ENCODE measurements at places on chromosomes 7 and 10. TPM values are rescaled to one million over a fixed set of nuclear protein-coding genes. Genes with fewer than 3 reads are reported as not detected.

GRCh38 chr10:85786401-85786899 lies 580.1 kb downstream of the GRID1 start:
- DNase-seq = no peak

DNA sequence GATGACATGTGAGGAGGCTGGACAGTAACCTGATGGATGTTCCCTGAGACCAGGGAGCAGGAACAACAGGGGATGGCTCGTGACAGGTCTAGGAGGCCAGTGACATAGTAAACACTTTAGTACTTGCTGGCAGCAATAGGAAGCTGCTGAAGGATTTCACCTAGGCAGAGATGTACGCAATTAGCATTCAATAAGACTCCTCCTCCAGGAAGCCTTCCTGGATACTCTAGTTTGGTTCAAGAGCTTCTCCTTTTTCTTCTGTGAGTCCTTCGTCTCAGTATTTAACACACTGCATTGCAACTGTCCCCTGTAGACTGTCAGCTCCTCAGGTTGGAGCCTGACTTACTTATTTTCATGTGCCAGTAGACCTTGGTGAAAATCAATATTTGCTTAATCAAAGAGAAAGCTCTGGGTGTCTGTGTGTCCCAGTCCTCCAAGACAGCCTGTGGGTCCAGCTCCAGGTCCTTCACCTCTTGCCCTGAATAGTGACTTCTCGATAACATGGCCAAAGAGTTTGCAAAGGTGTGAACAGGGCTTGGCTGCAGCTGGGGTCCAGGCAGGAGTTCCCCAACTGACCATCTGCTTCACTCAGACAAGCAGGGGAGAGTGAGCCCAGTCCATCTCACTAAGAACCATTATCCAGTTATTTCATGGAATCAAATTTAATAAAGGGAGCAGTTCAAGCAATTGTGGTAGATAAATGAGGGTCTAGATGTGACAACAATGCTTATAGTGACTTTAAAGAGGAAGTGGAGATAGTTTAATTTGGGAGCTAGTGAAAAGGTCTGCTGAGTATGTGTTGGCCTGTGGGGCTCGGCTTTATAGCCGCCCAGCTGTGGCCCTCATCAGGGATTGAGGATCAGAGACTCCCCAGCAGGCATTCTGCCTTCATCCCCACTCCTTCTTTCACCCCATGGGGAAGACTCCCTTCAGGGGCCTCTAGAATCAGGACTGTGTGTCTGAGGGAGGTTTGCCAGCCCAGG lies 9.4 kb downstream of the TMEM273 start:
- no peak for DNase-seq

DNA sequence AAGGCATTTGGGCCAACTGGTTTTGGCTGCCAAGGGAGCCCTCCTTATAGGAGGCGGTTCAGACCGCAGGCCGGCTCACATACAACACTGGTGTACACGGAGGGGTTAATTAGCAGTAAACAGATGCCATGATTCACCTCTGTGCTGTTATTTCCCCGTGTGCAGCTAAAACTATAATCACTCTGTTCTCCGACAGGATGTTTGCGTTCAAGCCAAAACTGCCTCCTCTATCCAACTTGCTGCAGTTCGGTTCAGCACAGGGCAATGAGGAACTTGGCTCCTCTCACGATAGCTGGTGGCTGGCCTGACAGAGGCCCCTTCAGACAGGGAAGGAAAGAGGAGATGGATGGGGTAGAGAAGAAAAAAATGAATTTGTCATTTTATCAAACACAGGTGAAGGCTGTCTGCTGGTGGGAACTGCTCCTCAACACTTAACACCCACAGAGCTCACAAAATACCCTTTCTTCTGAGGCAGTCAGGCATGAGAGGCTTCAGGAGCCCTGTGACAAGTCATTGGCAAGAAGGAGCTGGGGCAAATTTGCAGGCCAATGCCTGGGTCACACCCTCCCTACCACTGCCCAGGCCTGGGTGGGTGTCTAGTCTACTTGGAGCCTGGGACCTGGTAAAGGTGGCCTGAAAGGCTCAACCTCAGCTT lies 24.0 kb downstream of the KCNMA1 start:
- peak; percentile 81 for DNase-seq

DNA sequence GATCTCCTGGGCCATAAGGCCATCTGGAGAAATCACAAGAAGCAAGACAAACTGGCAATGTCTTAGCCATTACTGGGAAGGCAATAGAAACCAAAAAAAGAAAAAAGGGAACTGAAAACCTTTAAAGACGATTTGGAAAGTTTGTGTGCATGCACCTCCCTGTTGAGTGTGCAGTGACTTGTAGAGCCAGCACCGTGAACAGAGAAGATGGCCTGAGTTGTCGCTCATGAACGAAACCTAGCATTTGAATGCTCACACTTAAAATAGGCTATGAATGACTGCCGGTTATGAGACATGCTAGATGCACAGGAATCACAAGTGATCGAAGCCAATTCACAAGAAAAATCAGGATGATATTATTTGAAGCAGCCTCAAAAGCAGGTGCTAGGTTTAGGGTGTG lies 151.3 kb upstream of the ADO start:
- DNase-seq = no peak

- DNase-seq = no peak
These were observed 27.3 kb downstream of the ANTXRL start for GRCh38 chr10:46314071-46314470.

- no peak for DNase-seq
These were observed 177.9 kb downstream of the CHN2 start for GRCh38 chr7:29372351-29373090.

DNA sequence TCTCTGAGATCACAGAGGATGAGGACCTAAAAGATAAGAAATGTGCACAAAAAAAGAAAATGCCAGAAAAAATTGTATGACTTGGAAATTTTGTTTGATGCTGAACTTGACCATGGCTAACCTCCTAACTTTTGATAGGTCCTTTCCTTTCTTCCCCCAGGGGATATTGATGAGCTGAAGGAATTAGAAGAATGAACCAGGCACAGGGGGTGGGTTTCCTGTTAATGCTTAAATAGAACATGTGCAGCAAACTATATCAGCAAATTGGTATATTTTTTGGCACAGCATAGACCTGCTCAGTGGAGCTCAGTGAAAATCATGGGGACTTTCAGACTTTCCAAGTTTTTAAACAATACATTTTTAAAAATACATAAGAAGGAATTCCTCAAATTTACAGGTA lies 300.7 kb downstream of the HDAC9 start:
- DNase-seq = no peak

DNA sequence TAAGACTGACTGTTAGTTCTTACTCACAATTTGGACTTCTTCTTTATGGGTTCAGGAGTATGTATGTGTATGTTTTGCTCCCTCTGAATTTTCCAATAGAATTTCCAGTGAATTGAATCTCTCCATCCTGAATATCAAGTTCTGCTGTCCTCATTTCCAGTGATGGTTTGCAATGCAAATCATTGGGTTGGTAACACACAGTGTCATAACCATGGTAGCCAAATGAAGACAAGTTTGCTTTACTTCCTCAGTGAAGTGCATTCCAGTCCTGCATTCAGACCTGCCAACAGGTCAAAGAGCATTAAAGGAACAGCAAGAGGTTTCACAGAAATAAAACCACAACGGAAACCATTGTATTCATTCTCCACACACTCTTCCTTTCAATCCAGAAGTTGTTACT lies 15.2 kb downstream of the ITPRID1 start:
- DNase-seq = no peak

DNA sequence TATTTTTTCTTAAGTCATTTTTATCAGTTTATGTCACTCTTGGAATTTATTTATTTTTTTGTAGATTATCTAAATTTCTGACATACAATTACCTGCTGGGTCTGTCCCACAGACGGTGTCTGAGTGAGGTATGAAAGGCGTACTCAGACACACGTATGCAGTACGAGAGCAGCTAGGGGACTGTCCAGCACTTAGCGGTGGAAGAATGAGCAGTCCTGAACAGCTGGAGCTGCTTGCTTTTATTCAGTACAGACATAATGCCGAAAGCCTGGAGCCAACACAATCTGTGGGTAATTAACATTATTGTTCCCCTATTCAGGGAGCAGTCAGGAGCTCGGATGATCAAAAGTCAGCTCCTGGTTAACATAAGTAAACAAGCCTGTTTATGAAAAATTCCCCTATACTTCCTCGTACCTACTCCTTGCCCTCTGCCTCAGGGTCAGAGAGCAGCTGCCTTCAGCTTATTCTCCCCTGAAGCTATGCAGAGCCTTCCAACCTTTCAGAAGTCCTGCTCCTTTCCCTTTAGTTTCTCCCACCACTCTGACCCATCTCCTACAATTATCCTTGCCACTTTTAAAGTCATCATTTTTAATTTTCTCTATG lies 488.0 kb upstream of the POM121L12 start:
- DNase-seq = no peak

- DNase-seq = peak; percentile 11
These were observed 14.4 kb downstream of the ZNF33B start for GRCh38 chr10:42623929-42624328.

GRCh38 chr7:100221231-100221718 lies 1.5 kb downstream of the PVRIG start:
- DNase-seq = no peak

GRCh38 chr7:36315309-36315944 lies 74.2 kb upstream of the ANLN start:
- DNase-seq = peak; percentile 40

GRCh38 chr10:131973160-131973951 lies 8.4 kb downstream of the BNIP3 start:
- no peak for DNase-seq

- DNase-seq = no peak
These were observed 28.9 kb downstream of the CPA1 start for GRCh38 chr7:130409067-130409711.

- no peak for DNase-seq
These were observed 179.7 kb downstream of the FAM107B start for GRCh38 chr10:14594878-14595525.

GRCh38 chr7:37984750-37985390 lies 64.4 kb downstream of the EPDR1 start:
- DNase-seq = no peak

GRCh38 chr10:89138755-89139490 lies 68.2 kb downstream of the CH25H start:
- no peak for DNase-seq

- no peak for DNase-seq
These were observed 68.4 kb downstream of the CREB3L2 start for GRCh38 chr7:137933270-137934017.

- peak; percentile 45 for DNase-seq
These were observed 70.1 kb upstream of the CABCOCO1 start for GRCh38 chr10:61592581-61592980.

ACTL6B gene
- not detected for total RNA-seq

WDR86 gene
- not detected for total RNA-seq

FAM25C gene
- not detected for total RNA-seq

TRPV5 gene
- not detected for total RNA-seq

CCDC172 gene
- total RNA-seq = not detected

LEP gene
- not detected for total RNA-seq
